ENCODE measurements at places on chromosomes 5 and 9. TPM values are rescaled to one million over a fixed set of nuclear protein-coding genes. Genes with fewer than 3 reads are reported as not detected.

GRCh38 chr9:31275419-31275818, 1109.0 kb upstream of the ACO1 start:
- no peak for DNase-seq

DNA sequence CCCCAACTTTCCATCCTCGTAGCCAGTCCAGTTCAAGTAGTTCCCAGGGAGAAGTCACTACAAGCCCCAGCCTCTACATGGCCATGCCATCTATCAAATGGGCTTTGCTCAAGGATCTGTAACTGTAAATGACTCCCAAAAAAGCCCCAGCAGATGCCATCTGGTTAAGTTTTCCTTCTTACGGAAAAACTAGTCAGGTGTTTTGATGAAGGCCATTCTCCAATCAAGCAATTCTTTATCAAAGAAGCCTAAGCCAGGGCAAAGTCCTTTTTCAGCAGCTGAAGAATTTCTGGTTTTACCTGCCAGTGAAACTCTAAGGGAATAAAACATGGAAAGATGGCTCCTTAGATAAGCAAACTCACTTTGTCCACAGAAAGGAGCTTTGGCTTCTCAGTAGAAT, 21.9 kb upstream of the ZNF622 start:
- DNase-seq, result no peak

GRCh38 chr5:89255845-89256463, 373.0 kb upstream of the MEF2C start:
- no peak for DNase-seq

- DNase-seq, result peak; percentile 58
These were observed 43.5 kb upstream of the DNAH5 start for GRCh38 chr5:13987843-13988464.

- no peak for DNase-seq
These were observed 18.7 kb downstream of the LCP2 start for GRCh38 chr5:170278611-170279458.

DNA sequence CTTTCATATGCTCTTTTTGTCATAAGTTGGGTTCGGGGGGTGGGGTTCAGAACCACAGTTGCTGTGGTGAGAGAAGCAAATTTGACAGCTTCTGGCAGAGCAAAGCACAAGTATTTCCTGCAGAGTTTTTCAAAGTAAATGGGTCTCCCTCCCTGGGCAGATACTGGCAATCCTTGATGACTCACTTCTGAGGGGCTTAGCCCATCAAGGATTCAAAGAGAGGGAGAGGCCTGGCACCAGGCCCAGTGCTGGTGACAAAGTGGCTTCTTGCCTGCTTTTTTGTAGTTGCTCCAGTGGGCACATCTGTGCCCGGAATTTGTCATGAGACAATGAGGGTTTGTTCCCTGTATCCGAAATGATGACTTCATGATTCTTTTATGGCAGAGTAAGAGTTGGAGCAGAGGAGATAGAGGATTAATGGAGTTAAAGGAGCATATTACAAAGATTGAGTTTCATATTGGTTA, 46.6 kb upstream of the TNC start:
- peak; percentile 55 for DNase-seq

- no peak for DNase-seq
These were observed 31.2 kb downstream of the PTPN3 start for GRCh38 chr9:109466623-109467590.

DNA sequence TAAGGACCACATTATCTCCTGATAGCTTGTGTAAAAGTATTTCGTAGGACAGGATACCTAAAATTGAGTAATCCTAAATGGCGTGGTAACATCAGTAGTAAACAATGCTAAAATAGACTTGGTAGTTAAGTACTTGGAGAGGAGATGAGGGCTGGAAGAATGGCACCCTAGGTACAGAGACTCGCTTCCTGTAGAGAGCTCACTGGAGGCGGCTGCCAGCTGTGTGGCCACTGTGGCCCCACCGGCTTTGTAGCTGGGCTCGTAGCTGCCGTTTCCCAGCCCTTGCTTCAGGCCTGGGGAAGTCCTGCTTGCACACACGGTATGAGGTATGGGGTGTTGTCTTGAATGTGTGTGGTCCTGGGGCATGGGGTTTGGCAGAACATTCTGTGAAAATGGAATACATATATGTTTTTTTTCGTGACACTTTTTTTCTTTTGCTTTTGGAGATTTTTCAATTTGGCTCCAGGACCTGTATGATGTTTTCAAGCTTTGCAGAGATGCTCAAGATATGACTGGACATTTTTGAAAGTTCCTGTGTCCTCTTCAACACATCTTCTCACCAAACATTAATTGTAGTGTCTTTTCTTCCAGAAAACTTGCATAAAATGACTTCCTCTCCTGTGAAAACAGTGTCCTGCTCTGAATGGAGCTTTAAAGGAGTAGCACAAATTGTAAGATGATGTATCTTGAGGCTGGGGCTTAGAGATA, 58.0 kb downstream of the RCL1 start:
- no peak for DNase-seq

GRCh38 chr9:36100532-36100931, 36.0 kb upstream of the GLIPR2 start:
- DNase-seq, result no peak

DNA sequence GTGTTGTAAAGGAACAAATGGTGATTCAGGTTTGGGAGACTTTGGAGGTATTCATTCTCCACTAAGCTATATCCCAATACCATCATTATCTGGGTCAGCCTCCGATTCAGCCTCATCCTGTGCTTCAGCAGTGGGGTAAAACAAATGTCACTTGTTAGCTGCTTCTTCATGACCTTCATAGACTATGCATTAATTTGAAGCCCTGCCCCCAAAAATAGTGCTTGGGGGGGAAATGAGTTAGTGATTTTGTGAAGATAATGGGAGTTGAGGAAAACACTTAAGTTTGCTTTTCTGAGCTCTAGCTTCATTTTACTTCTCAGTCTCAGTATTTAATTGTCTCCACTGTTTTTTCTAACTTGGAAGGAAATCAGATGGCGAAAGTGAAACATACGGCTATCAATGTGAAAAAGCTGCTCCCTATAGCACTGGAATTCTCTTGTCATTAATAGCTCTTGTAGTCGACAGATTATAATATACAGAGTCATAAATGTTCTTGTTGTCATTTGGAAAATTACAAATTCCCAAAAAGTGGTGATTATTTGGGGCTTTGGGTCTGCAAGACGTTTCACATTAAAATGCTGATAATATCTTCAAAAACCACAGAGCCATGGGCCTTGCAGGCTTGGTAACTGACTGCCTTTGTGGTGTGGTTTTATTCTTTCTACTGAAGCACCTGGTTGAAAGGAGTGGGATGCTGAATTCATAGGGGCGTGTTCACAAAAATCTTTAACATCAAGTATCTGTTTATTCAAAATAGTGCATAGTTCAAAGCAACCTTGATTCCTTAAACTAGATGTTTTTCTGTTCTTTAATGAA, 40.0 kb downstream of the PIK3R1 start:
- DNase-seq, result no peak

GRCh38 chr9:78009186-78009585, 22.4 kb downstream of the GNAQ start:
- no peak for DNase-seq

GRCh38 chr9:74847478-74848152, 40.1 kb downstream of the TRPM6 start:
- DNase-seq, result no peak

DNA sequence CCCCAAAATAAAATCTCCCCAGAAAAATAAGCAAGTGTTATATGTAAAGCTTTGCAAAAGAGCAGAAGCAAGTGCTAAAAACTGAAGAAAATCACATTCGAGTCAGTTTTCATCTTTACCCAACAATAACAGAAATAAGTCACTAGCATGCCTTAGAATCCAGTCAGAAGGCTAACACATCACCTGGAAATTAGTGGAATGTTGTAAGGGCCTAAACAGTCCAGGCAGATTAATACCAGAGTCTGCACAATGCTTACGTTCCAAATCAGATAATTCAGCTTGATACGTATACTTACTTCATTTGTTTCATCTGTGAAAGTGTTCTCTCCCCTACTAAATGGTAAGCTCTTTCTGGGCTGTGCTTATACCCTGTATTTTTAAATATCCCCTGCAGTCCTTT, 42.7 kb downstream of the SUSD1 start:
- no peak for DNase-seq

GRCh38 chr5:34772267-34773098, 66.5 kb upstream of the TTC23L start:
- no peak for DNase-seq

GRCh38 chr5:54177058-54177457, 133.3 kb downstream of the ARL15 start:
- no peak for DNase-seq

- no peak for DNase-seq
These were observed 324 bp downstream of the LPCAT1 start for GRCh38 chr5:1523480-1523792.

DNA sequence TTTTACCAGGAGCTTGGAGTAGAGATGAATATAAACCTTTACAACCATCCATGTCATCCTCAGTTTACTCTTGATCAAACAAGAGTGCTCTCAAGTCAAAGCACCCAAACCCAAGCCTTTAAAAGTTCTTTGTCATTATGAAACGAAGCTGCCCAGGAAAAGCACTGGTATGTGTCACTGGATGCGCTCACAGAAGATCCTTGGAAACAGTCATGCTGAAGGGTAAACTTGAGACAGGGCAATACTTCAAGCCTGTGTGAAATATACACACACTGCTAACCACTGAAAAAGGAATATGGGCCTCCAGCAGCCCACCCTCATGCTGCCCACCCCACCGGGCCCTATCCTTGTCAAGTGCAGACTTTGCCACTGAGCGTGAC, 84.5 kb downstream of the PRRT1B start:
- DNase-seq, result no peak

- no peak for DNase-seq
These were observed 76.5 kb downstream of the COL27A1 start for GRCh38 chr9:114231719-114232449.

DNA sequence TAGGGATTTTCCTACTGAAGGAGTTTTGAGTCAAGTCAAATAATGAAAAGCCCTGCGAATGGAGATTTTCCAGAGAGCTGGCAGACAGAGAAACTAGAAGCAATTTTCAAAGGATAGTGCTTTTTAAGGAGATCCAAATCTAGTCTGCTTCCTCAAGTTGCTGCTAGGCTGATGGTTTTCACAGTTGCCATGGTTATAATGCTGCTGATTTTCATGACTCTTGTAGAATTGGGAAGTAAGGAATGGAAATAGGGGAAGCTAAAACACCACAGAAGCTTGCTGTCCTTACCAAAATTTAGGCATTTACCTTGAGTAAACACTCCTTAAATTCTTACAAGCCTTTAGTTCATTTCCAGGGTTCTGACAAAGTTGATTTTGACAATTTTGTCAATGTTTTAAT, 30.1 kb upstream of the HAPLN1 start:
- no peak for DNase-seq

GRCh38 chr9:90770182-90770738, 31.4 kb upstream of the SYK start:
- no peak for DNase-seq

DNA sequence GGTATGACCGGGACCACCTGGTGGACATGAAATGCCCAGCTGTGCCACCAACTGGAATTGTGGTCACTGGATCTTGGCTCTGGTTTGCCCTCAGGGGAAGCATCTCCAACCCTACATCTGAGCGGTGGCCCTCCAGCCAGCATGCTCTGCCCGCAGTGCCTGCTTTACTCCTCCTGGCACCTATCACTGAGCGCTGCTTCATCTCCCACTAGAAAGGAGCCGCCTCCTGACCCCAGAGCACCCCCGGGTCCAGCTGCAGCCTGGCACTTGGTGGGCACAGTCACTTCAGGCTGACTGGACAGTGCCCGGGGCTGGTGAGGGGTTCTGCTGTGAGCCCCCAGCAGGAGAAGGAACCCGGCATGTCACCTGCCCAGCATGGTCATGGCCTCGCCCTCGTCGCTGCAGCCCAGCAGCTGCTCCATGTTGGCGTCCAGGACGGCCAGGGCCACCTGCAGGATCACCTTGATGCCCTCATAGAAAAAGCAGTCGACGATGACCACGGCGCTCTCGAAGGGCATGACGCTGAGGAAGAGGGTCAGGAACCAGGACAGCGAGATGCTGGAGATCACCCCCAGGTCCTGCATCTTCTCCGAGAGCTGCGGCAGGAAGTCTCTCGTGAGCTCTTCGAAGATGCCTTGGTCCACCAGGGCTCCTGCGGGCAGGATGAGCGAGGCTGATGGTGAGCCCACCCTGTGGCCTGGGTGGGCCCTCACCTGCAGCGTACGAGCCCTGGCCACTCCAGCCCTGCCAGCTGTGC, 16.1 kb upstream of the MRNIP start:
- no peak for DNase-seq

DNA sequence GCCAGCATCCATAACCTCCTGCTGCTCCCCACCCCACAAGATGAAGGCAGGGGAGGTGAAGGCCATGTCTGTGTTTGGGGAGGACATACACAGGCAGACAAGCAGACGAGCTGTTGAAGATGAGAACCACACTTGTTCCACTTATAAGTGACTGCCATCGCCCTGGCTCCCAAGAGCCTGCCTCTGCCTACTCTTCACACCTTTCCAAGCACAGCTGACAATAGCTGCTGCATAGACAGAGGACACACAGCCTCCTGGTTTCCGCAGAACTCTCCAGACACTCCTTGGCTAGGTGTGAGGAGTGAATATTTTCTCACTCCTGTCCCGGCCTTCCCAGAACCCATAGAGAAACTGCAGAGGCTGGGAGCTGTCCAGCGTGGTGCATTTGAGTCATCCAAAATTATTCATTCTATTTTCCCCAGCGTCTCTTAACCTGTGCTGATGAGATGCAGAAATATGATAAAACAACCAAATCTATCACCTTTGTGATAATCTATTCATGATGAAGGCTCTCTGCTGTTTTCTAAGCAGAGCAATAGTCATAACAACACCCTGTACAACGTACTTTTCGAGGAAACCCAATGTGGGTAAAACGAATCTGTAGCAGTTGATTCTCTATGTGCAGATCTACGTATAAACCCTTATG, 24.7 kb downstream of the KLF9 start:
- no peak for DNase-seq

IFNK gene
- total RNA-seq, result not detected

PCDHB7 gene
- 1.2 TPM for total RNA-seq

RABGAP1 gene
- 59.8 TPM for total RNA-seq

TYRP1 gene
- not detected for total RNA-seq

TSSK1B gene
- 0.32 TPM for total RNA-seq

MSMP gene
- total RNA-seq, result not detected

RGMB gene
- total RNA-seq, result 56.5 TPM

LOX gene
- 2.8 TPM for total RNA-seq

REEP2 gene
- total RNA-seq, result 21.2 TPM

All from prostate gland (tissue), 2 donors.